ENCODE measurements at places on chromosomes 6 and 20.

- no peak for DNase-seq
These were observed 206.8 kb downstream of the SIM1 start for GRCh38 chr6:100257793-100258395.

DNA sequence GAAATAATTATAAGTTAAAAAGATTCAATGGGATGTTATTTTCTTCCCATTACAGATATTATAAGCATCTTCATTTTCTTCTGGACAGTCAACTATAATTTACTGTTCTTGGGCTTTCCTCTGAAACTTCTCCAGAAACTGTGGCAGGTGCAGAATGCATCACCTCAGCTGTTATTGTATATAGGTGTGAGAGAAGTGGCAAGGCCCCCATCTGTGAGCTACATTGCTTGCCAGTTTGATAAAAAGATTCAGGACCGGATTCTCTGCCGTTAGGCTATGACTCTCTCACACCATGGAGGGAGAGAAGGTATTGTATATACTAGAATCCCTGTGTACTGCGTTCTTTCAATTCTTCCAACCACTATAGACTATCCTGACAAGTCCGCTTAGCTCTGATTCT lies 135.8 kb upstream of the CENPW start:
- DNase-seq, result no peak

DNA sequence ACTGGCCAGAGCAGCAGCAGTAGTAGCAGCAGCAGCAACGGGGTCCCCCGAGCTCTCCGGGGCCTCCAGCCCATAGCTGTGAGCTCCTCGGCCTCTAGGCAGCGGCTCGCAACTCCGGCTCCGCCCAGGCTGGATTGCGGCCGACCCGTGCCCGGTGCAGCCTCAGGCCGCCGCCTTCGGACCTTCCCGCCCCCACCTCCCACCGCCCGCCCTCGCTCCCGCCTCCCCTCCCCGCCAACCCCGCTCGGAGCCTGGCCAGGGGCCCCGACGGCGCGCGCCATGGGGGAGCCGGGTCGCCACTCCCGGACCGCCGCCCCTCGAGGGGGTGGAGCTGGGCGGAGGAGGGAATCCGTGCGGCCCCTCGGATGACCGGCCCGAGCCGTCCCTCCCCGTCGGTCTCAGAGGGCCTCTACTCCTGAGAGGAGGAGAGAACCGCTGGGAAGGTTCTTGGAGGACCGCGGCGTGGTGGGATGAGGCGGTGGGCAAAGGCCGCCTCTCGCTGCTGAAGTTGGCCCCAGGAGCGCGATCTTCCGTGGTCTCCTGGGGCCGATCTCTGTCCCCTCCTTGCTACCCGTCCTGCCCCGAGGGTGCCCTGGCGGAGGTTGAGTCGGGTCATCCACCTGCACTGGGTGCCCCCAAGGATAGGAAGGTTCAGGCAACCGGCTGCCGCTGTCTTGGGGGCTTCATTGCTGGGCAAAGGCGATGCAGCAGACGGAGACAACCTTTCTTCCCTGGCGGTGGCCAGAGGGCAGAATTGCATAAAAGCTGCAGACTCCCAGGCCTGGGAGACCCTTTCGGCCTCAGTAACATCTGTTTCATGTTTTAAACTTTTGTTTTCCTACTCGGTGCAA lies at the start of gene ADAM33:
TSS of gene ADAM33 (minus strand) at position 80 of the 851 bp plus-strand sequence. CDS start at position 74, 6 bp downstream.
- no peak for DNase-seq

GRCh38 chr6:159761129-159761872 lies 544 bp upstream of the ACAT2 start:
- DNase-seq, result no peak

- no peak for DNase-seq
These were observed 109.3 kb upstream of the MTHFD1L start for GRCh38 chr6:150756173-150756572.

- no peak for DNase-seq
These were observed 35.9 kb downstream of the HLA-DRA start for GRCh38 chr6:32475392-32476206.

- DNase-seq, result no peak
These were observed 87.9 kb downstream of the UNC5CL start for GRCh38 chr6:40950986-40951698.

- DNase-seq, result no peak
These were observed 12.6 kb downstream of the HCK start for GRCh38 chr20:32064667-32065066.

- DNase-seq, result no peak
These were observed 6.9 kb upstream of the SAMD3 start for GRCh38 chr6:130229645-130230044.

- DNase-seq, result no peak
These were observed 88.3 kb upstream of the KCNQ5 start for GRCh38 chr6:72533606-72534005.

- no peak for DNase-seq
These were observed 1.3 kb downstream of the COL19A1 start for GRCh38 chr6:69867639-69867976.

GRCh38 chr20:2741881-2742280 lies 49.3 kb downstream of the EBF4 start:
- no peak for DNase-seq

GRCh38 chr6:117008618-117009017 lies 131.6 kb downstream of the RFX6 start:
- DNase-seq, result no peak

- no peak for DNase-seq
These were observed 230.9 kb downstream of the FOXC1 start for GRCh38 chr6:1840491-1841121.

- no peak for DNase-seq
These were observed 20.1 kb downstream of the ZNF831 start for GRCh38 chr20:59183751-59184150.

GRCh38 chr20:35287509-35288324 lies 3.1 kb upstream of the EIF6 start:
- DNase-seq, result no peak

DNA sequence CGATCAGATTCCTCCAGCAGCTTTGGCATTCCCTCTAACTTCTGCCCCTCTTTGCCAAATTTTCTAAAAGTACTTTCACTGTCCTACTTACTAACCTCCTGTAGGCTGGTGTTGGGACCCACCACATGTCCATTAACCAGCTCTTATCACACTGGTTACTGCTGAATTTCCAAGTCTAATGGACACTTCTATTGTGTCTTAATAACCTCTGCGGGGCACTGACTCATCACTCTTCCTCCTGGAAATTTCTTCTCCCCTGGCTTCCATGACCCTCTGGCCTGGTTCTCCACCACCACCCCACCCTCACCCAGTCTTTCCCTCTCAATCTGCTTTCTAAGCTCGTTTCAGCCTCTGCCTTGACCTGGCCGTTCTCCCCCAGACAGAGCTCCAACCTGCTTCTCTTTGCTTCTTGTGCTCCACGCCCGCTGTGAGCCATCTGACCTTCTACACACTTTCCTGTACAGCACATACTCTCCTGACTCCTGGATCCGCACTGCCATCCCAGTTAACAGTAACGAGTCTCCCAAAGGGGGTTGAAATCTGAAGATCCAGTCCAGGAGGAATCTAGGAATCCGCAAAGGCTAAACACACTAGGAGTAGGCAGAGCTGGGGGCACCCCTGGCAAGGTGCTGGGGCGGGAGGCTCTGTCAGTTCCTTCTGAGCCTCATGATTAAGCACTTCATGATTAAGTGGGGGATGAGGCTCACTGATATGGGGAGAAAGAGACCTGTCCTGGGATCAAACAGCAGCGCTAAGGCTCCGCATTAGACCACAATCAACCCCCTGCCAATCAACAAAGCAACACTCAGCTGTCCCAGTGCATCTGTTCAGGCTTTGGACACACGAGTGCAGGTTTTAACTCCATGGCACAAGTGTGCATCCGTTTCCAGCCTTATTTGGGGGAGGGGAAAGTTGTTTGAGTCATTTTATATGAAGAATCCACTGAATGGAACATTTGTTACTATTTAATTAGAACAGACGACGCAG lies 146.3 kb downstream of the LY86 start:
- DNase-seq, result no peak

GRCh38 chr20:62555642-62556420 lies 80.0 kb upstream of the GATA5 start:
- DNase-seq, result no peak

DNA sequence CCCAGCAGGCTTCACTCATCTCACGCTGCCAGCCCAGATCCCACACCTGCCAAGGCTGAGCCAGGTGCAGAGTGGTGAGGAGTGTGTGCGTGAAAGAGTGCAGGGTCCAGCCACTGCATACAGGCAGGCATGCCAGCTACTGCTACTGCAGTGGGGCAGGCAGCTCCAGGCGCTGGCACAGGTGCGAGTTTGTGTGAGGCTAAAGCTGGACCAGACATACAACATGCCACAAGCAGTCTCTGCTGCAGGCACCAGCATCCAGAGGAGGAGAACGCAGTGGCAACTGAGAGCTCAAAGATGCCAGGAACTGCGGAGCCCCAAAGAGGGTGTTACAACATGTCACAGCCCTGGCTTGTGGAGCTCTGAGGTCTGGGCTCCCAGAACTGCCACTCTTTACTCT lies 149.8 kb downstream of the EYS start:
- DNase-seq, result no peak

- DNase-seq, result no peak
These were observed 126.5 kb upstream of the ESR1 start for GRCh38 chr6:151680846-151681432.

DNA sequence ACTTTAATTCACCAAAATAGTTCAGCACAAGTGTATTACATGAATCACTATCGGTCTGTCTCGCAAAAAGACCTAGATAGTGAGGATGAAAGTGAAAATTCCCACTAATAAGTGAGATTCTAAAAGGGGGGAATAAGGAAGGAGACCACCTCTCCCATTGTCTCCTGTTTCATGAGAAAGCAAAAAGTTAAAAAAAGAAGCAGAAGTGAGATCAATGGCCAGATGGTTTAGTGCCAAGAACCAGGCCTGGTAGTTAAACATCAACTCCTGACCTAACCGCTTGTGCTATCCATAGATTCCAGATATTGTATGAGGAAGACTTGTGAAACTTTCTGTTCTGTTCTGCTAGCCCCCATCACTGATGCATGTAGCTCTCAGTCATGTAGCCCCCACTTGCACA lies 293.0 kb downstream of the RNGTT start:
- no peak for DNase-seq

DNA sequence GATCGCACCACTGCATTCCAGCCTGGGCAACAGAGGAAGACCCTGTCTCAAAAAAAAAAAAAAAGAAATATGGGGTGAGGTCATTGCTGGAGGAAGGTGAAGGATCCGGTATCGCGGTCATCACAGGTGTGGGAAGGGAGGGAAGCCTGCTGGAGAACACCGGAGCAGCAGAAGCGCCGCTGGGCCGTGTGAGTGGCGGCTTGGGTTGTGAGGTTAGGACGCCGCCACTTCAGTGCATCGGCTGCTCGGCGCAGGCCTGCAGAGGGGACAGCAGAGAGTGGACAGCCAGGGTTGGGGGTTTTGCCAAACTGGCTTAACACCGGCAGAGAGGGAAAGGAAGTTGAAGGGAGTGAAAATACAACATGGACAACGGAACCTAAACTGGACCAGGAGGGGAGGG lies 5.4 kb downstream of the TLDC2 start:
- no peak for DNase-seq

DNA sequence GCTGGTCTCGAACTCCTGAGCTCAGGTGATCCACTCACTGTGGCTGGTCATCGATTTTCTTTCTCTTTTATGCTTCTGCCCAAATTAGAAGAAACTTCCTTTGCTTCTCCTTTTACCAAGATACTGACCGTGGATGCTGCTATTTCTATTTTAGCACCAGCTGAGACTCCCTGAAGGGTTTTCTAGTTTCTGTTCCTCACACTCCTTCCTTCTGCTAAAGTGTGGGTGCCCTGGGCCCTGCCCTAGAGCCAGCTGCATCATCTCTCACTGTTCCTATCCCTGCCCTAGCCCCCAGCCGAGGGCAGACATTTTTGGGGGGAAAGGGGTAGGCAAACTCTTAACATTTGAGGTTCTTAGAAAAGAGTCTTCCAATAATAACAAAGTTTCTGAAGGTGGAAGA lies 6.3 kb downstream of the SMOC2 start:
- no peak for DNase-seq

DNA sequence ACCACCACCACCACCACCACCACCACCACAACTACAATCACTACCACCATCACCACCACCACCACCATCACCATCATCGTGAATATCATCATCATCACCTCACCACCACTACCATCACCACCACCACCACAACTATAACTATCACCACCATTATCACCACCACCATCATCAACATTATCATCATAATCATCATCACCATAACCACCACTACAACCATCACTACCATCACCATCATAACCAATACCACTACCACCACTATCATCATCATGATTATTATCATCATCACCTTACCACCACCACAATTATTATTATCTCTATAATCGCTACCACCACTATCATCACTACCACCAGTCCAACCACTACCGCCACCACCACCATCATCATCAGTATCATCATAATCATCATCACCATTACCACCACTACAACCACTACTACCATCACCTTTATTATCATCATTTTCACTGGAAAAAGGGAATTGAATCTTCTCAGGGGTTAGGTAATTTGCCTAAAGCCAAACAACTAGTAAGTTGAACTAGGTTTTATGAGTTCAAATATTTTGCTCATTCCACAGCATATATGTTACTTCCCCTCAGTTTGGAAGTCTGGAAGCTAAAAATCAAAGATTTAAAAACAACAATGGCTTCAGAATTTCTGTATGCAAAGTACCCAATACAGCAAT lies 8.3 kb downstream of the RIPOR2 start:
- DNase-seq, result no peak

- no peak for DNase-seq
These were observed 1.5 kb upstream of the TPBG start for GRCh38 chr6:82362144-82362543.

- DNase-seq, result no peak
These were observed 1.1 kb downstream of the DEF6 start for GRCh38 chr6:35298625-35299140.

GRCh38 chr20:34794006-34794585 lies 31.4 kb downstream of the NCOA6 start:
- no peak for DNase-seq

GRCh38 chr6:41515995-41516394 lies 30.2 kb upstream of the FOXP4 start:
- no peak for DNase-seq

DNA sequence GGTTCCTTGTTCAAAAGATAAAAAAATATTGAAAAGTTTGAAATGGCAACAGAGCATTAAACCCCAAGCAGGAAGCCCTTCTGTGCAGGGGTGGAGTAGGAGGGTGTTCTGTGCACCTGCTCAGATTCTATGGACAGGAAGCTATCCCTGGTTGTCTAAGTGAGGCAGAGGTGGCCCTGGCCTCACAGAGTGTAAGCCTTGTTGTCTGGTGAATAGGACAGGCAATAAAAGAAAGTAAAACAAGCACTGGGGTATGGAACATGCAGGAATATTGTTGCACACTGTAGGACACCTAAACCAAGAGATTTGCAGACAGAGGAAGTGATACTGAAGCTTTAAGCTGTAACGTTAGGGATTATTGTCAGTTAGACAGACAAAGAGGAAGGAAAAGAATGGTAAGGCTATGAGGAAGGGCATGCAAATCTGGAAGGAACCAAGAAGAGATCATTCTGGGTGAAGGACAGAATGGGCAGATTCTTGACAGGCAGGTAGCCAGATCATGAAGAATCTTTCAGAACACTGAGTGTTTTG lies 66.8 kb downstream of the TBC1D7 start:
- peak; percentile 80 for DNase-seq

DNA sequence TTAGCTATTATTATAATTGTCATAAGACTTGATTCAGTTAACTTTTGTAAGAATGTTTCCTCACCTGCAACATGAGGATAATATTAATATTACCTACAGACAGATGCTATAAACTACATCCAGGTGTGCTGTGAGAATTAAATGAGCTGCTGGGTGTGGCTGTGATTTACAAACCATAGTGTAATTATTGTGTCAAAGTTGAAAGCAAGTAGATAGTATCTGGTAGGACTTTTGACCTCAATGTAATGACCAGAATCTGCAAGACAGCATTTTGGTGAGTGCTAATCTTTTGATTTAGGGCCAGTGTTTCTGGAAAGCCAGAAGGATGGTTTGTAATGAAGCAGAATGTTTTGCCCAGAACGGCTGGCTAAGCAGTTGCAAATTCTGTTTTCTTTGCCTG lies 162.5 kb downstream of the TRMT11 start:
- no peak for DNase-seq
